H9 (cell line): ENCODE measurements at places on chromosomes 16 and 17. TPM values are rescaled to one million over a fixed set of nuclear protein-coding genes. Genes with fewer than 3 reads are reported as not detected.

The KRT36 gene
- total RNA-seq, result not detected in 2 replicates

The ERN2 gene
- 1.2 and 2.1 TPM in 2 replicates for total RNA-seq

The PDP2 gene
- 22.0 and 23.1 TPM in 2 replicates for total RNA-seq

The ABAT gene
- 6.2 and 7.3 TPM in 2 replicates for total RNA-seq

The C16orf86 gene
- total RNA-seq, result 0.75 and 1.5 TPM in 2 replicates

The CLDN6 gene
- 743 and 757 TPM in 2 replicates for total RNA-seq

The ZFP3 gene
- total RNA-seq, result 0.11 and 0.18 TPM in 2 replicates

The SOST gene
- total RNA-seq, result not detected in 2 replicates

The EXOC7 gene
- total RNA-seq, result 160 and 162 TPM in 2 replicates

GRCh38 chr17:19781488-19782458, 33.7 kb upstream of the ALDH3A1 start:
- DNase-seq, result no peak
- no peaks in the 10 kb centered on the region for H3K4me1 ChIP-seq
- H3K36me3 ChIP-seq, result peaks cover 9% of the 10 kb centered on the region
- H3K27me3 ChIP-seq, result no peaks in the 10 kb centered on the region
- H3K27ac ChIP-seq, result no peak overlapping the region

GRCh38 chr17:73334771-73335513, 23.1 kb upstream of the CDC42EP4 start:
- H3K4me1 ChIP-seq, result no peaks in the 10 kb centered on the region
- H3K27me3 ChIP-seq, result no peaks in the 10 kb centered on the region
- peaks cover 6% of the 10 kb centered on the region for H3K36me3 ChIP-seq

GRCh38 chr17:75090871-75091854, 3.4 kb downstream of the SLC16A5 start:
- no peak overlapping the region for H3K27ac ChIP-seq
- H3K27me3 ChIP-seq, result no peaks in the 10 kb centered on the region
- DNase-seq, result peak; percentile 55
- peaks cover 7% of the 10 kb centered on the region; the same call in 1 of the 2 replicates for H3K4me1 ChIP-seq
- H3K36me3 ChIP-seq, result peaks cover 2% of the 10 kb centered on the region

DNA sequence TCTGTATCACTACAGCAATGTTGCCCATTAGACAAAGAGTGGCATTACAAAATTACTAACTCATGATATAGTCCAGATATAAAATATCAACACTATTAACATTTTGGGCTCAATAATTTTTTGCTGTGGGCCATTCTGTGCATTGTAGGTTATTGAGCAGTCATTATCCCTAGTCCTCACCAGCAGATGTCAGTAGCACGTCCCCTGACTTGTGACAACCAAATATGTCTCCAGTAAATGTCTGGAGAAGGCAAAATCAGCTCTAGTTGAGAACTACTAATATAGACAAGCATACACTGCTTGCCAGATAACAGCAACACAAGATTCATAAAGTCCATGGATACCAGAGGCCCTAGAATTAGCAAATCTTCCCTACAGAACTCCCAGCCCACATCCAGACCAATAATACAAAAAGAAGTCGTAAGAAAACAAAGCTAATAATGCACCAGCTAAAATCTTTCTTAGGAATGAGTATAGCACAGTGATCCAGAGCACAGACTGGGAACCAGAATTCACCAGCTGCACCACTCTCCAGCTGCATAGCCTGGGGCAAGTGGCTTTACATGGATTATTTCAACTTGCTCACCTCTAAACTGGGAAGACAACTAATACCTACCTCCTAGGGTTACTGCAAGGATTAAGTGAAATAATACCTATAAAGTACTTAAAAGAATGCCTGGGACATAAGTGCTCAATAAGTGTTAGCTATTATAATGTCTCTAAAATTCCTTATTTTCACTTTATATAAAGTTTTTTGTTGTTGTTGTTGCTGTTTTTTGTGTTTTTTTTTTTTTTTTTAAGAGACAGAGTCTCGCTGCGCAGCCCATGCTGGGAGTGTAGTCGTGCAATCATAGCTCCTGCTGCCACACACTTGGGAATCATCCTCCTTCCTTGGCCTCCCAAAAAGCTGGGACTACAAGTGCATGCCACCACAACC, 23.7 kb downstream of the HELZ start:
- H3K36me3 ChIP-seq, result peaks cover 35% of the 10 kb centered on the region
- no peaks in the 10 kb centered on the region for H3K27me3 ChIP-seq
- no peak for DNase-seq
- H3K27ac ChIP-seq, result no peak overlapping the region
- H3K4me1 ChIP-seq, result no peaks in the 10 kb centered on the region; the same call in 1 of the 2 replicates

GRCh38 chr17:44241106-44241624, 21.7 kb upstream of the UBTF start:
- no peak for DNase-seq
- H3K4me3 ChIP-seq, result no peak overlapping the region
- H3K36me3 ChIP-seq, result peaks cover 4% of the 10 kb centered on the region; the same call in 1 of the 2 replicates
- H3K4me1 ChIP-seq, result no peaks in the 10 kb centered on the region
- no peak overlapping the region for H3K27ac ChIP-seq
- H3K27me3 ChIP-seq, result no peaks in the 10 kb centered on the region

- H3K36me3 ChIP-seq, result no peaks in the 10 kb centered on the region
- H3K27ac ChIP-seq, result no peak within 1 kb of the TSS
- no peaks in the 10 kb centered on the region for H3K4me1 ChIP-seq
- H3K27me3 ChIP-seq, result no peaks in the 10 kb centered on the region
- DNase-seq, result no peak
Measured at GRCh38 chr17:2796164-2797125, at the start of gene RAP1GAP2. Gene RAP1GAP2, plus strand, starts transcription at chr17:2796438. Its CDS starts 90 bp downstream, at chr17:2796528.

- no peaks in the 10 kb centered on the region for H3K36me3 ChIP-seq
- no peaks in the 10 kb centered on the region for H3K27me3 ChIP-seq
- H3K27ac ChIP-seq, result no peak overlapping the region
- DNase-seq, result no peak
- no peaks in the 10 kb centered on the region for H3K4me1 ChIP-seq
- no peak overlapping the region for H3K4me3 ChIP-seq
Measured at GRCh38 chr17:42062681-42063080, 12.3 kb upstream of the C17orf113 start.

GRCh38 chr17:20073055-20073979, 64.2 kb downstream of the SPECC1 start:
- H3K36me3 ChIP-seq, result no peaks in the 10 kb centered on the region
- H3K27ac ChIP-seq, result no peak overlapping the region

GRCh38 chr17:50794361-50794760, 27.0 kb upstream of the ANKRD40CL start:
- 0 out of 2 replicates have a peak, but pooled peaks cover 4% of the 10 kb centered on the region for H3K4me1 ChIP-seq
- no peak for DNase-seq
- H3K27me3 ChIP-seq, result no peaks in the 10 kb centered on the region
- no peak overlapping the region for H3K4me3 ChIP-seq
- no peak overlapping the region for H3K27ac ChIP-seq

- no peak overlapping the region for H3K27ac ChIP-seq
- DNase-seq, result no peak
- H3K36me3 ChIP-seq, result no peaks in the 10 kb centered on the region
- H3K27me3 ChIP-seq, result peaks cover 19% of the 10 kb centered on the region; the same call in 1 of the 2 replicates
Measured at GRCh38 chr17:72403713-72404209, 282.9 kb downstream of the SOX9 start.

- H3K27ac ChIP-seq, result no peak overlapping the region
- H3K4me3 ChIP-seq, result no peak overlapping the region
Measured at GRCh38 chr17:83013779-83014117, 65.7 kb upstream of the METRNL start.

DNA sequence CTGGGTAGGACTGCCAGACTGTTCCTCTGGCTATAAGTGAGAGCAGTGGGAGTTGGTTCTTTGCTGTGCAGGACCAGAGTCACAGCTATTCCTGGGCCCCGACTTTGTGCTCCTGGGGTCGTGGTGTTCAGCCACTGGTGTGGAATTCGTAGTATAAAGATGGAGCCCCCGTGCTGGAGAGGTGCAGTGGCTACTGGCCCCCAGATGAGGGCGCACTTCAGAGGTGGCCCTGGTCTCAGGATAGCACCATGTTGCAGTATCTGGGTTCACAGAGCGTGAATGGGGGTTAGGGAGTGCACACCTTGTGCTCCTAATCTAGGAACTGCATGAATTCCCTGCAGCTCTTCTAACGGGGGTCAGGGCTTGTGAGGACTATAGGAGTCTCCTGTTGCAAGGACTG, 21.1 kb downstream of the TANC2 start:
- no peak overlapping the region for H3K4me3 ChIP-seq
- DNase-seq, result peak; percentile 63
- 0 out of 2 replicates have a peak, but pooled peaks cover 3% of the 10 kb centered on the region for H3K27me3 ChIP-seq
- peaks cover 5% of the 10 kb centered on the region for H3K36me3 ChIP-seq
- H3K27ac ChIP-seq, result no peak overlapping the region

DNA sequence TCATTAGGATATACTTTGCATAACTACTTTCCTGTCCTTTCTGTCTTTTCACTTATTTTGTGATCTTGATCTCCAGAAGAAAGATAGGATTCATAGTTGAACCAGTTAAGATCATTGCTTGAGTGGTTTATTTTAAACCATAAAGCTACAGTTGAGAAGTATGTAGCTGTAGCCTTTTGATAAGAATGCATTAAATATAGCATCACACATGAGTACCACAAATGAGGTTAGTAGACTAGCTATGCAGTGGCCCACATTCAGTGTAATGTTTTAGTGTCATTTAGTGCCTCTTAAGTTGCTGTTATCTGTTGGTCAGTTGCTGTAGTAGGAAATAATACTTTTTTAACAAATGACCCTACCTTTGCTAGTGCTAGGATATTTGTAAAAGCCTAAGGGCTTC, 1.3 kb downstream of the NLK start:
- H3K27me3 ChIP-seq, result no peaks in the 10 kb centered on the region
- DNase-seq, result no peak
- H3K4me1 ChIP-seq, result peaks cover 10% of the 10 kb centered on the region; the same call in 1 of the 2 replicates
- peaks cover 6% of the 10 kb centered on the region; the same call in 1 of the 3 replicates for H3K36me3 ChIP-seq
- no peak overlapping the region for H3K27ac ChIP-seq
- H3K4me3 ChIP-seq, result peak overlapping the region; percentile 96

DNA sequence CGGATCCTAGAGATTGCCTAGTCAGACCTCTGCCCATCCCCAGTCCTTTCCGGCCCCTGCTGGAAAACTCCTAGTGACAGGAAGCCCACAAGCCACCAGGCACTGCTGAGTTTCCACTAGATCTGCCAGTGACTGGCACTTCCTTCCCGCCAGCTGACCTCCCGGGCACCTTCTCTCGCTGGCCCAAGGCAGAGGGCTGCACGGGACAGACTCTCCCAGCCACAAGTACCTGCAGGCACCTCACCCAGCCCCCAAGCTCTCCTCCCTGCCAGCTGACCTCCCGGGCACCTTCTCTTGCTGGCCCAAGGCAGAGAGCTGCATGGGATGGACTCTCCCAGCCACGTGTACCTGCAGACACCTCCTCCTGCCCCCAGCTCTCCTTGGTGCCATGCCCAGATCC, 66.3 kb upstream of the DOC2B start:
- H3K36me3 ChIP-seq, result no peaks in the 10 kb centered on the region; the same call in 1 of the 3 replicates
- H3K4me1 ChIP-seq, result no peaks in the 10 kb centered on the region
- H3K27me3 ChIP-seq, result no peaks in the 10 kb centered on the region
- no peak overlapping the region for H3K4me3 ChIP-seq
- DNase-seq, result no peak

DNA sequence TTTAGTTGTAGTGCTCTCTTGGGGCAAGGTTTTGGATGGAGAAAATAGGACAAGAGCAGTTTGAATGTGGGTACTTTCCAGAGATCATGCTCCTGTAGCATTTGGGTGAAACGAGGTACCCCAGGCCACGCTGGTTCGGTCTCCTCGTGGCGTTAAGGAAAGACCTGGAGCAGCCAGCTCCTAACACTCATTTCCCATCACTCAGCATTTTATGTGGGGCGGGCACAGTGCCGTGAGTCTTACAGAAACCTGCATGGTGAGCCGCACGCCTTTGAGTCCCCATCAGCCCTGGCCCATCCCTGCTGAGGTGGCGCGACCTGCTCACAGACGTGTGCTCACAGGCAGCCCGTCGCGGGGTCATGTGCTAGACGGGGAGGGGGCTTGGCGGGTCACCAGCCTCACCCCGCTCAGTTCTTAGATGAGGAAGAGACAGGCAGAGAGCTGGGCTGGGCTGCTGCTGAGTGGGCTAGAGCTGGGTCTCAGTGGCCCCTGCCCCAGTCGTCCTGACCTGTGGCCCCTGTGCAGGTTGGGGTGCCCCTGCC, 37.3 kb downstream of the TBCD start:
- no peaks in the 10 kb centered on the region for H3K27me3 ChIP-seq
- H3K36me3 ChIP-seq, result peaks cover 37% of the 10 kb centered on the region
- no peak overlapping the region for H3K27ac ChIP-seq
- no peaks in the 10 kb centered on the region for H3K4me1 ChIP-seq

- DNase-seq, result no peak
- no peak overlapping the region for H3K27ac ChIP-seq
- H3K4me1 ChIP-seq, result peaks cover 3% of the 10 kb centered on the region; the same call in 1 of the 2 replicates
- no peaks in the 10 kb centered on the region; the same call in 1 of the 2 replicates for H3K27me3 ChIP-seq
Measured at GRCh38 chr17:47882247-47882646, 13.8 kb upstream of the SP2 start.

GRCh38 chr16:10923146-10923649, 19.1 kb downstream of the DEXI start:
- H3K4me1 ChIP-seq, result no peaks in the 10 kb centered on the region
- H3K36me3 ChIP-seq, result peaks cover 11% of the 10 kb centered on the region
- no peaks in the 10 kb centered on the region for H3K27me3 ChIP-seq
- H3K27ac ChIP-seq, result no peak overlapping the region
- H3K4me3 ChIP-seq, result no peak overlapping the region

DNA sequence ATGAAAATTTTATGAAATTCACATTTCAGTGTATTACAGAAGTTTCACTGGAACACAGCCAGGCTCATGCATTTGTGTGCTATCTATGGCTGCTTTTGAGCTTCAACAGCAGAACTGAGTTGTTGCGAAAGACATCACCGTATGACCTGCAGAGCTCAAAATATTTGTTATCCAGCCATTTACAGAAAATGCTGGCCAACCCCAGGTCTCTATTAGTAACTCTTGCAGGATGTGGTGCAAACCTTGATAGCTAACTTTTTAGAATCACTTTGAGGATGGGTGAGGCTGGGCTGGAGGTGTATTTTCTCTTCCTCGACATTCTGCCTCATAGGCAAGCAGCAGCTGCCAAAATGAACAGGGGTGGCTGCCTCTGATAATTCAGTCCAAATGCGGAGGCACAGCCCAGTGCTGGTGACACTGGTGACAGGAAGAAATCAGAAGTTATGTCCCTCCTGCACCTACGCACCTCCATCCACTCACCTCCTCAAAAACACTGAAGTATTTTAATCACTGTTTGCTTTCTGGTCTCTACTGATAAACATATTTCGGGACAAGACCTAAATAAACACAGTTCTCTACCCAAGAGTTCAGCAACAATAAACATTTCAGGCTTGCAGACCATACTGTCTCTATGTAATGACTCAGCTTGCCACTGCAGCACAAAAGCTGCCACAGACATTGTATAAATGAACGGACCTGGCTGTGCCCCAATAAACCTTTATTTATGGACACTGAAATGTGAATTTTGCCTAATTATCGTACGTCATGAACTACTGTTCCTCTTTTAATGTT, 28.5 kb downstream of the ARHGAP17 start:
- H3K27me3 ChIP-seq, result no peaks in the 10 kb centered on the region
- no peaks in the 10 kb centered on the region; the same call in 1 of the 2 replicates for H3K4me1 ChIP-seq
- H3K36me3 ChIP-seq, result no peaks in the 10 kb centered on the region

GRCh38 chr17:27551701-27552248, 79.2 kb upstream of the LGALS9 start:
- no peak overlapping the region for H3K4me3 ChIP-seq
- no peak overlapping the region for H3K27ac ChIP-seq
- H3K4me1 ChIP-seq, result no peaks in the 10 kb centered on the region
- DNase-seq, result peak; percentile 65
